Activated CD8-positive, alpha-beta memory T cell treated with anti-CD3 and anti-CD28 coated beads, Interleukin-2, amount 50 U/mL, for 48 hours (primary cell): ENCODE measurements at places on chromosomes 2 and 18.

GRCh38 chr2:44981714-44982108 lies 27.5 kb downstream of the SIX2 start:
- DNase-seq, result peak; percentile 91

DNA sequence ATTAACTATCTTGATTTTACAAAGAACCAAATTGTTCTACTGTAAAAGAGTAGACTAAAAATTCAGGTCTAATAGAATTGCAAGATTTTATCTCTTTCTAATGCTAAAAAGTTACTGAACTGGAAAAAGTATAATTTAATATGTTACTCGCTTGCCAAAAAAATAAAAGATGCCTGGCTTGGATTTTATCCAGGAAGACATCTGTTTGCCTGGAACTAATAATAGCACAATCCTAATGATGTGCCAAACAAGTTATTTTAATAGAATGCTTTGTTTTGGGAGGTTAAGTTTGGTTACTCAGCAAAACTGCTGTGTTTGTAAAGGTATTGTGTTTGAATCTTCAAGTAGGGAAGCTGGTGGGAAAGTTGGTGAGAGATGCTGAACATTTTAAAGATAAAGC lies 19.4 kb upstream of the ZSWIM2 start:
- DNase-seq, result no peak

DNA sequence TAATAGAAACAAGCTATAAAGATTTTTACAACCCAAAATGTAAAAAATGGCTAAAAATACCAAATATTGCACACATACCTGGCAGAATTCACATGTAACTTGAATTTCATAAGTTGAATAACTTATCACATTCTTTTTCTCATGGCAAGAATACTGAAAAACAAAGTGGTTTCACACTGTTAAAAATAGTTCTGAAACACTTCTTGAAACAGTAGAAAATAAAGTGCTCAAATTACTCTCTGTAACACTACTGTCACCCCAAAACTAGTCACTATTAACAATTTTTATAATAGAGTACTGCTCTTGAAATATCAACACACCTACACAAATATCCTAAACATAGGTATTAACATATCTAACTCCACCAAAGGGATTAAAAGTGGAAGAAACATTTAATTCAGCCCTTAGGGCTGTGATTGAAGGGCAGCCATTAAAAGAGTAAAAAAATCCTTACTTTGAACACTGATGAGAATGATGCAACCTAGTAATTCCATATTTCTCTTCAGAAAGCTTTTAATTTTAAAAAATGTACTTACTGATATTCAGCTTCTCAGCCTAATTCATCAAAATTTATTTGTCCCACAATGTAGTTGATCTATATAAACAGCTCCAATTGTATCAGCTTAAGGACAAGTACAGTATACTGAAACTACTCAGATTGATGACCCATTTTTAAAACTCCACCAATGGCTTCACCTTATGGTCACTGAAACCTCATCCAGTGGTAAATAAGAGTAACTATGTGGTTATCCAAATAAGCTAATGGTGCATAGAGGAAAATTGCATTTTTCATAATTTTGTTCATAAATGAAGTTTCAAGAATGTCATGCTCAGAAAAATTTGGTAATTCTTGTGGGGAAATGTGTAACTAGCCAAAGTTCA lies 31.4 kb downstream of the ATF2 start:
- no peak for DNase-seq

- DNase-seq, result no peak
Observed at GRCh38 chr18:8257851-8258434, 351.3 kb upstream of the RAB12 start.

GRCh38 chr2:26985807-26986206 lies 15.4 kb downstream of the MAPRE3 start:
- DNase-seq, result no peak

- DNase-seq, result no peak
Observed at GRCh38 chr18:21605213-21605612, 4.7 kb upstream of the ESCO1 start.

DNA sequence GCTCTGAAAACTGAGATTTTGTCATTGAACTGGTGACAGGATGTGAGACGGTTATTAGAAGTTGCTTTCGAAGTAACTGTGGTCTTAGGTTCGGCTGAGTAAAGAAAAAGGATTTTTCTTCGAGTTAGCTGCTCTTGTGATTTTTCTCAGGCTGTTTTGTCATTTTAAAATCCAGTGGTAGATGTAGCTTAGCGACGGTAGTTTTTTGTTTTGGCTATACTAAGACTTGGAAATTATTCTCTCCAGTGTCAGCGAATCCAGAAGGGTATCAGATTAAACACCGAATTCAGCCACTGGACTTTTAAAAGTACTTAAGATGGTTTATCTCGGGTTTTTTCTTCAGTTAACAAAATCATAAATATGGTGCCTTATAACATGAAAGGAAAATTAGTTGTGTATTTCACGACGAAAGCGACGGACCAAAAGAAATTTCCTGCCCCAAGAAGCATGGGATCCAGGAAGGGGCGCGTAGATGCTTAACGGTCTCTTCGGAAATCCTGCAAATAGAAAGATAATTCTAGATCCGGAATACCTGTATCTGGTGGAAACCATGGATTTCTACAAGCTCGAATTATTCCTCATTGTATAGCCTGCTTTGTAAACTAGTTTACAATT lies 1.2 kb downstream of the SFT2D3 start:
- DNase-seq, result no peak

DNA sequence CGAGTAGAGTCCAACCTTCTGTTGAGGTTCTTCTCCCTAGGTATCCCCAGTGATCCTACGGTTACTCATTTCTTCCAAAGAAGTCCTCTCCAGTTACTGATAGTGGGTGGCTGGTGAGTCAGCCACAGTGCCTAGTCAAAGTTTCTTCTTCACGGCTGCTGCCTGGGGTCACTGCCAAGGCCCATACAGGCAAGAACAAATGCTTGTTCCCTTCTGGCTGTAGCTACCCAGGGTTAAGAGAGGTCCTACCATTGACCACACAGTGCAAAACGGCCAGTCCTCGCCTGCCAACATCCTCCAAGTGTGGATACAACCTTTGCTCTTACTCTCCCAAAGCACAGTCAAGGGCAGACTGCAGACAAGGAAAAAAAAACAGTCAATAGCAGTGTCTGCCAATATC lies 2.9 kb upstream of the PTPN4 start:
- peak; percentile 61 for DNase-seq

DNA sequence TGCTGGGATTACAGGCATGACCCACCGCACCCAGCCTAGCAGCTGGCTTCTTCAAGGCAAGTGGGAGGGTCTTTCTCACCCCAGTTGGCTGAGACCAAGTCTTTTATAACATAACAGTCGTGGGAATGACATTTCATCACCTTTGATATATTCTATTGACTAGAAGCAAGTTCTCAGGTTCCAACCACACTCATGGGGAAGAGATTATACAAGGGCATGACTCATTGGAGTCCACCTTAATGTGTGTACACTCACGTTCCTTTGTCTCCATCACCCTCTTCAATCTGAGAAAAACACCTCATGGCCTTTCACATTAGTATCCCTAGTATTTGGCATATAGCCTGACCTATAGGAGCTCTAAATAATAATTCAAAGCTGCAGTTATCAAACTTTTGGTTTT lies 2.8 kb upstream of the BBS5 start:
- no peak for DNase-seq

- no peak for DNase-seq
Observed at GRCh38 chr2:223026357-223027110, 25.5 kb upstream of the KCNE4 start.

DNA sequence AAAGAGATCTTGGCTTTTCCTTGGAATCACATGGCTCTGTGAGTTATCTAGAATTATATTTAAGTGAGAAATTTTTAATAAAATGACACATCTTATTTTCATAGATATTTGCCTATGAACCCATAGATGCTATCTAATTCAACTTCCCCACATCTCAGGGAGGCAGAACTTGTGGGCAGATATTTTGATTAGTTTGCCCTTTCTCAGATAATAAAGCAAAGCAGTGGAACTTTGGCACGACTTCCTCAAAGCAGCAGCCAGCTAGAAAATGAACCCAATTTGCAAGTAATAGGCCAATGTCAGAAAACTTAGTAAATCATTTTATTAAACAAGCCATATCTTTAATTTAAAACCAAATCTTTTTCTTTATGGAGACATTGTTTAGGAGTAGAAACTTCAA lies 32.7 kb downstream of the RAB27B start:
- no peak for DNase-seq

- DNase-seq, result no peak
Observed at GRCh38 chr18:79465392-79465991, 69.8 kb downstream of the NFATC1 start.

DNA sequence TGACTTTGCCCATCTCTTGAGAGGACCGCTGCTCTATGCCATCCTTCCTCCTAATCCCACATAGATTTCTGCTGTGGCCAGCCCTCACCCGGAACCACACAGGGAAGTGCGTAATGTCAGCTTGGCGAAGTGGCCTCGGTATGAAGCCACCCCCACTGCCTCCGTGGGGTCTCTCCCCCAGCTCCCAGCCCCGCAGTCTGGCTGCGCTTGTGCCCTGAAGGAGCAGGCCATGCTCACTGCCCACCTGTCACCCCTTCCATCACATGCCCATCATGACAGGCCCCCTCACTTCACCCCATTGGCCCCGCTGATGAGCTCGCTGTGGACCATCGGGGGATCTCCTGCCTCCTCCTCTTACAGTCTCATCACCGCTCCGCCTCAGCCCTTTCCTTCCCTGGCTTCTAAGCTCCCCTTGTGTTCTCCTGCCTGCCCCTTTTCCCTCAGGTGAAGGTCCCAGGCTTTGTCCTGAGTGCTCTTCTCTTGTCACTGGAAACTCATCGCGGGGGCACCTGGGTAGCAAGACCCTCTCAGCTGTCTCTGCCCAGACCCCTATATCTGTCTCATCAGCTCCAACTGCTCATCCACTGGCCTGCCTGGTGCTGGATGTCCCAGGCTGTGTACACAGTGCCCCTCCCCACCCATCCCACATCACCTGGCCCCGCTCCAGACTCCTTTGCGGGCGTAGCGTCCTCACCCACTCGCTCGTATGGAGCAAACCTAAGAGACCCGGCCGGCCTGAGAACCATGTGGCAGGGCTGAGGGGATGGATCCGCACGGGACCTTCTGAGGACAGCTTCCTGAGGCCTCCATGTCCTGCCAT lies 81.7 kb downstream of the GLI2 start:
- DNase-seq, result no peak

GRCh38 chr2:191922736-191923651 lies 76.1 kb upstream of the CAVIN2 start:
- no peak for DNase-seq

- DNase-seq, result no peak
Observed at GRCh38 chr2:68110102-68110501, 47.3 kb upstream of the C1D start.

GRCh38 chr18:8780227-8780626 lies 74.9 kb downstream of the MTCL1 start:
- DNase-seq, result no peak

GRCh38 chr2:119488245-119489214 lies 35.8 kb downstream of the SCTR start:
- no peak for DNase-seq

DNA sequence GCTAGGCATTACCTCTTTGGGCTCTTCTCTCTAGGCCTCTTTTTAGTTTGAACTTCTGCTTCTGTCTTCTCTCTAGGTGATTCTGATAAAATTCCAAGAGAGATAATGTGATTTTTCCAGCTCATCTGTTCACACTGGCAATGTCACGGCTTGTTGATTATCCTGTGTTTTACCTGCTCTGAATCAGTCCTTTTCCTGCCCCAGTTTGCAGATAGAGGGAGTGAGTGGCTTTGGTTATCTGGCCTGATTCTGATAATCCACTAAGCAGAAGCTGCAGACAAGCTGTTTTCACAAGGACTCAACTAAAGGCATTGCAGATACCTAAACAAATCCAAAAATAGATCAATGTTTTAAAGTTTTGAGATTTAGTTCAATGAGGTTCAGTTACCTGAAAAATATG lies 111.9 kb downstream of the DCC start:
- DNase-seq, result no peak

DNA sequence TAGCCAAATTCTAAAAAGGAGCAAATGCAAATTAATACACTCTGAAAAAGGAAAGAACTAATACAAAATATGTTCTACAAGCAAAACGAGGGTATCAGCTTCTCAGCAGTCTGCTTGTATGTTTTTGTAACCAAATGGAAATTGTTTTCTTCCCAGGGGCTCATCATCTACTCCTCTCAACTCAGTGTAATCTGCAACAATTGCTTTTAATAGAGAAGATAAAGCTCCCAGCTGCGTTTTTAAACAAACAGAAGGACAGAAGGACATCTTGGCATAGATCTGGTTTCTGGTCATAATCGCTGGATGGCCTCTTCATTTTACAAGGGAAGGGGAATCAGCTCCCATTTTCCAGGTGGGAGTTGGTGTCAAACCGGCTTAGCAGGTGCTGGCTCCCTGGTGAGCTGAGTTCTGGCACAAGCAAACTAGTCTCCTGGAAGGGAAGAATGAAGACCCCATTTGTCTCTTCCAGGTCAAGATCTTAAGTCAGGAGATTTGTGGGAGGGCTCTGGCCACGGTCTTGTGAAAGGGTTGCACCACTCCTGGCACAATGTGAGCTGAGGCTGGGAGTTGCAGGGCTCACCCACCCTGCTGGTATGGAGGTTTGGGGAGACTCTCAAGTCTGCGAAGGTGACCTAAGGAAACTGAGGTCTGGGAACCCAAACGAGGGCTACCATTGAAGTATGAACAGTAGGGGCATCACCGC lies 41.6 kb downstream of the NPPC start:
- peak; percentile 25 for DNase-seq

- DNase-seq, result no peak
Observed at GRCh38 chr2:10890706-10891270, 20.9 kb upstream of the KCNF1 start.

GRCh38 chr18:36107477-36107876 lies 21.7 kb downstream of the SLC39A6 start:
- DNase-seq, result no peak
